Activated naive CD8-positive, alpha-beta T cell treated with anti-CD3 and anti-CD28 coated beads for 36 hours (primary cell): ENCODE measurements at places on chromosomes 6 and 20. TPM values are rescaled to one million over a fixed set of nuclear protein-coding genes. Genes with fewer than 3 reads are reported as not detected.

GRCh38 chr6:28597924-28598722, 72.4 kb downstream of the GPX5 start:
- H3K27me3 ChIP-seq, result peaks cover 67% of the 10 kb centered on the region
- peak overlapping the region; percentile 55 for H3K4me3 ChIP-seq
- DNase-seq, result no peak
- H3K36me3 ChIP-seq, result no peaks in the 10 kb centered on the region
- peaks cover 6% of the 10 kb centered on the region for H3K4me1 ChIP-seq

GRCh38 chr6:152343735-152344360, 293.3 kb downstream of the SYNE1 start:
- DNase-seq, result no peak
- no peaks in the 10 kb centered on the region for H3K4me1 ChIP-seq
- no peak overlapping the region for H3K27ac ChIP-seq

- peaks cover 40% of the 10 kb centered on the region for H3K36me3 ChIP-seq
- H3K27ac ChIP-seq, result no peak overlapping the region
- DNase-seq, result no peak
- peaks cover 6% of the 10 kb centered on the region for H3K4me1 ChIP-seq
Observed at GRCh38 chr6:20810727-20811108, 276.5 kb downstream of the CDKAL1 start.

DNA sequence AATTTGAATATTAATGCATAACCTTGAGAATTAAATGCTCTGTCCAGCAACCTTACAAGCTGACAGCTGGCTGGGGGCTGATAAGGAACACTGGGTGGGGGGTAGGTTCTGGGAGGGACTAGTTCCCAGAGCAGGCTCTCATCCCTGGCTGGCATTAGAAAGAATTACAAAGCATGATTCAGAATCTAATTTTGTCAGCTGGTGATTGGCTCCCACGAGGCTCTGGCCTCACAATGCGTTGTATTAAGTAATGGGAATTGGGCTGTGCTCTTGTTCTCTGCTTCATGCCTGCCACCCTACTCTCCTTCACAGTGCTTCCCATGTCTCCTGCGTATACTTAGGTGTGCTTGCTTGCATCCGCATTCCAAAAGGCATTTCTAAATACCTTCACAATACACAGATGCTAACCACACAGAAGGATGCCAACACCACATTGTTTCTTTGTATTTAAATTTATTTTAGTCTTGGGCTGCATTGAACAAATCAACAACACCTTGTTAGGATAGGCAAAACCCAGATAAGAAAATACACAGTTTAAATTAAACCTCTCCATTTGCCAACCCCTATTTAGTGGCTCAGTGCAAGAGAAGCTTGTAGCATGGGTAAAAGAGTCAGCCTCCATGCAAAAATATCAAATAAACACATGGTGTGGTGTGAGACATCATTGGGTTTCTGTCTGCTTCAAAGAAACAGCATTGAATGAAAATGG, 434.5 kb upstream of the JAG1 start:
- H3K27ac ChIP-seq, result no peak overlapping the region
- no peak overlapping the region for H3K4me3 ChIP-seq
- no peaks in the 10 kb centered on the region for H3K4me1 ChIP-seq
- H3K36me3 ChIP-seq, result no peaks in the 10 kb centered on the region
- DNase-seq, result no peak
- H3K27me3 ChIP-seq, result no peaks in the 10 kb centered on the region

GRCh38 chr6:73104921-73105320, 120.4 kb downstream of the KHDC1L start:
- no peak overlapping the region for H3K27ac ChIP-seq
- H3K4me1 ChIP-seq, result peaks cover 3% of the 10 kb centered on the region

DNA sequence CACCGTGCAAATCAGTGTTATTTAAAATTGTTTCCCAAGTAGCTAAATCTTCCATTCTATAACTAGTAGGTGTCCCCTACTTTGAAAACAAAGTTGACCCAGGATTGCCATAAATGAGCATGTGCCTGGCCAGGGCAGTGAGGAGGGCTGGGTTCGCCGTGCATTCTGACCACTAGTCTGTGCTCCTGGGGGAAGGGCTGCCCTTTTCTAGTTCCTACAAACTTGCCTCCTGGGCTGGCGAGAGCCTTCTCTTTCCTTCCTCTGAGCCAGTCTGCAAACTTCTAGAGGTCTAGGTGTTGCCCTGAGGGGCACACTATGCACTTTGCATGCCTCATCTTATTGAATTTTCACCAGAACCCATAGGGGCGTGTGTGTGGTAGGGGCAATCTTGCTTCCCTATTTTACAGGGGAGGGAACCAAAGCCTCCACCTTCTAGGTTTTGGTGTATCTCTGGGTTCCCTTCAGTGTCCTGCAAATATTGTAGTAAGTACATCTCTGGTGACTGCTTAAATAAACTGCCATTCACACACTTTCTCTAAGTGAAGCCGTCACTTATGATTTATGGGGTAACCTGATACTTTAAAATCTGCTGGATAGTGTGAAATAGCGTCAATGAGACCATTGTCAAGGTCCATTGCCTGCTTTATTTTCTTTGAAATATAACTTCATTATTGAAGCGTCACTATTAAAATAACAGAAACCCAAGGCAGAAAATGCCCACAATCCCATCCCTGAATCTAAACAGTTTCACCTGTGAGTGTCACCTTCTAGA, 42.2 kb downstream of the CDH26 start:
- H3K27me3 ChIP-seq, result no peaks in the 10 kb centered on the region
- H3K36me3 ChIP-seq, result no peaks in the 10 kb centered on the region
- DNase-seq, result no peak
- H3K4me3 ChIP-seq, result no peak overlapping the region
- no peaks in the 10 kb centered on the region for H3K4me1 ChIP-seq

DNA sequence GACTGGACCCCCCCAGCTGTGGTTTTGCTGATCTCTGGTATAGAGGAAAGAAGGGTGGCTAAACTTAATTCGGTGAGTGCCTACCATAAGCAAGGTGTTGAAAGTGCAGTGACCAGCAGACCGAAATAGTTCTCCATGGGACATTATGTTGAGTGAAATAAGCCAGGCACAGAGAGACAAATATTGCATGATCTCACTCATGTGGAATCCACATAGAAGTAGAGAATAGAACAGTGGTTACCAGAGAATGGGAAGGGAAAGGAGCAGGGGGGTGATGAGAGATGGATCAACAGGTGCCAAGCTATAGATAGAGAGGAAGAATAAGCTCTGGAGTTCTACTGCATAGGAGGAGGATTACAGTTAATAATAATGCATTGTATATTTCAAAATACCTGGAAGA, 9.7 kb upstream of the GCNT2 start:
- H3K27ac ChIP-seq, result no peak overlapping the region
- peaks cover 8% of the 10 kb centered on the region for H3K4me1 ChIP-seq
- H3K4me3 ChIP-seq, result no peak overlapping the region
- H3K27me3 ChIP-seq, result peaks cover 8% of the 10 kb centered on the region
- DNase-seq, result no peak

GRCh38 chr20:57806975-57807374, 97.2 kb upstream of the PMEPA1 start:
- H3K4me1 ChIP-seq, result no peaks in the 10 kb centered on the region
- no peak overlapping the region for H3K27ac ChIP-seq
- no peaks in the 10 kb centered on the region for H3K27me3 ChIP-seq
- no peak overlapping the region for H3K4me3 ChIP-seq
- no peaks in the 10 kb centered on the region for H3K36me3 ChIP-seq
- no peak for DNase-seq

- H3K36me3 ChIP-seq, result peaks cover 2% of the 10 kb centered on the region
- no peak overlapping the region for H3K27ac ChIP-seq
- no peaks in the 10 kb centered on the region for H3K27me3 ChIP-seq
- peaks cover 5% of the 10 kb centered on the region for H3K4me1 ChIP-seq
- no peak overlapping the region for H3K4me3 ChIP-seq
Observed at GRCh38 chr20:60271597-60271996, 313.4 kb downstream of the CDH26 start.

DNA sequence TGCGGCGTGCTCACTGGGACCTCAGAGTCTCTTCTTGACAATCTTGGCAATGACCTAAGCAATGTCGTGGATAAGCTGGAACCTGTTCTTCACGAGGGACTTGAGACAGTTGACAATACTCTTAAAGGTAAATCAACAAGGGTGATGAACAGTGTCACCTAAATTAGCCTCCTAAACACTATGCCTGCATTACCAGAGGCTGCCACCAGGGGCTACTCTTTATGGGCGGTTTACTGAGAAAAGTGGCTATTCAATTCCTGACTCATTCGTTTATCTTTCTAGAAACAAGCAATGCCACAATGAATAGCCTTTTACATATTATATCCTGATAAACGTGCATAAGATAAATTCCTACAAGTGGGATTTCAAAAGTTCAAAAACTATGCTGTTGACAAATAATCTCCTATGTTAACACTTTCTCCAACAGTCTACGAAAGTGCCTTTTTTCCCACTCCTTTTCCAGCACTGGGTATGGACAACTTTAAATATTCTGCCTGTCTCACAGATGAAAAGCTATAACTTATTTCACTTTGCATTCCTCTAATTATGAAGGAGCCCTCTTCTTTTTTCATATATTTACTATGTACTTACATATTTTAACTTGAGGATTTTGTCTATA, 1.3 kb downstream of the BPIFA2 start:
- no peak overlapping the region for H3K4me3 ChIP-seq
- DNase-seq, result peak; percentile 25
- no peak overlapping the region for H3K27ac ChIP-seq
- peaks cover 4% of the 10 kb centered on the region for H3K27me3 ChIP-seq
- H3K36me3 ChIP-seq, result peaks cover 3% of the 10 kb centered on the region

DNA sequence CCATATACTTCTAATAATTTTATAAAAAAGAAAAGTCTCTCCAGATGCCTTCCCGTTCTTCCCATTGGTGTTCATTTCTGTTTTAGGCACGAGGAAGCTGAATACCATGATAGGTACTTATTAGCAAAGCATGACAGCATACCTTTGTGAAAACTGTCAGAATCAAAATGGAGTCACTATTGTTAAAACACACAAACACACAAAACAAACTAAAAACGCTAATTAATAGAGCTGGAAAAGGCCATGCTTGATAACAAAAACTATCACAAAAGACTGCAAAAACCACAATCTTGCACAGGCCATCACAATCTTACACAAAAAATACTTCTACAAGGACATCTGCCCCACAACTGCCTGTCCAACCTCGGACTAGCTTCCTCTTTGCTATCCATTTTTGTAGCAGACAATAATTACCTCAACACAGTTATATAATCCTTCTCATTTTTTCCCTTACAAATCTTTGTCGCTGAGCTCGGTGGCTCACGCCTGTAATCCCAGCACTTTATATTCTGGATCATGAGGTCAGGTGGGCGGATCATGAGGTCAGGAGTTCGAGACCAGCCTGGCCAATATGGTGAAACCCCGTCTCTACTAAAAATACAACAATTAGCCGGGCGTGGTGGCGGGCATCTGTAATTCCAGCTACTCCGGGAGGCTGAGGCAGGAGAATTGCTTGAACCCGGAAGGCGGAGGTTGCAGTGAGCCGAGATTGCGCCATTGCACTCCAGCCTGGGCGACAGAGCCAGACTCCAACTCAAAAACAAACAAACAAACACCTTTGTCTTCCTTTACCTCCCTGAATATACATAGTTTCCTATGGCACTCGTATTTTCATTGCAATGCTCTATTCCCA, 3.2 kb upstream of the ABT1 start:
- H3K27me3 ChIP-seq, result peaks cover 32% of the 10 kb centered on the region
- no peak overlapping the region for H3K4me3 ChIP-seq
- DNase-seq, result no peak
- peaks cover 11% of the 10 kb centered on the region for H3K36me3 ChIP-seq

DNA sequence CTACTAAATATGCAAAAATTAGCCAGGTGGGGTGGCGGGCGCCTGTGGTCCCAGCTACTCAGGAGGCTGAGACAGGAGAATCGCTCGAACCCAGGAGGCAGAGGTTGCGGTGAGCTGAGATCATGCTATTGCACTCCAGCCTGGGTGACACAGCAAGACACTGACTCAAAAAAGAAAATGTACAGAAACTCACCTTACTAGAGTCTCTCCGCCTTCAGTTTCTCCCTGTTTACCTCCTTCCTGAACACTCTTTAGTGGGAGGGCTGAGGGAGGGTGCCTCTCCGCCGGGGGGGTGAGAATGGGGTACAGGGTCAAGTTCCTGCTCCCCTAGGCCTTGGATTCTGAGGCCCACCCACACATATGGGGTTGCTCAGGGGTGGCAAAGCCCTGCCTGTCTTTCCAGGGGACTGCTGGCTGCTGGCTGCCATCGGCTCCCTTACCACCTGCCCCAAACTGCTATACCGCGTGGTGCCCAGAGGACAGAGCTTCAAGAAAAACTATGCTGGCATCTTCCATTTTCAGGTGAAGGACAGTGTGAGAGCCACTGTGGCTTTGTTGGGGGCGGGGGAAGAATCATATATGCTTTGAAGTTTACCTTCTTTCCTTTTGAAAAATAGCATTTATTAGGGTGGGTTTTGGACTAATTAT, 13.4 kb downstream of the CAPN11 start:
- H3K4me3 ChIP-seq, result no peak overlapping the region
- DNase-seq, result no peak
- H3K4me1 ChIP-seq, result peaks cover 17% of the 10 kb centered on the region
- no peak overlapping the region for H3K27ac ChIP-seq
- peaks cover 6% of the 10 kb centered on the region for H3K27me3 ChIP-seq

DNA sequence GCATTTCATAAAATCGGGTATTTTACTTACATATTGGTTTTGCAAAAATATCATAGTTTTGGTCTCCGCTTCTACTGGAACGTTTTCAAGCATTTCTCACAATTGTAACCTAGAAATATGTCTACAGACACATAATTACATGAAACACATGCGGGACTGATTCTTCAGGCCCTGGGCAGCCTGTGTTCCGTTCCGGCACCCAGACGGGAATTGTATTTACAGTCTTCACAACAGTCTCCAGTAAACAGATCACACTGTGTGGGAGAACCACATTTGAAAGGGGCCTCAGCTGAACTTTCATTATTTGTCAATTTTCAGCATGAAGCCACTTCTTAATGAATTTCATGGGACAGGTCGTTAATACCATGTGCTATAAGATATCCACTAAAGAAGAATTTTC, 196.9 kb downstream of the DST start:
- no peak overlapping the region for H3K4me3 ChIP-seq
- no peaks in the 10 kb centered on the region for H3K4me1 ChIP-seq
- H3K27me3 ChIP-seq, result no peaks in the 10 kb centered on the region
- DNase-seq, result no peak

- H3K4me1 ChIP-seq, result peaks cover 25% of the 10 kb centered on the region
- H3K27ac ChIP-seq, result peak overlapping the region; percentile 28
- H3K27me3 ChIP-seq, result peaks cover 34% of the 10 kb centered on the region
Observed at GRCh38 chr6:16238963-16239797, 793 bp downstream of the GMPR start.

Gene FILIP1
- total RNA-seq, result not detected

Gene SYCP2L
- total RNA-seq, result not detected

Gene WFDC10B
- not detected for total RNA-seq

Gene MAPK13
- 53.5 TPM for total RNA-seq

Gene GJA10
- total RNA-seq, result not detected

Gene DSE
- 4.9 TPM for total RNA-seq

Gene BCAS4
- total RNA-seq, result 28.9 TPM

Gene MYBL2
- total RNA-seq, result 139 TPM

Gene C6orf15
- not detected for total RNA-seq
